ENCODE measurements at places on chromosomes 7 and 10.

DNA sequence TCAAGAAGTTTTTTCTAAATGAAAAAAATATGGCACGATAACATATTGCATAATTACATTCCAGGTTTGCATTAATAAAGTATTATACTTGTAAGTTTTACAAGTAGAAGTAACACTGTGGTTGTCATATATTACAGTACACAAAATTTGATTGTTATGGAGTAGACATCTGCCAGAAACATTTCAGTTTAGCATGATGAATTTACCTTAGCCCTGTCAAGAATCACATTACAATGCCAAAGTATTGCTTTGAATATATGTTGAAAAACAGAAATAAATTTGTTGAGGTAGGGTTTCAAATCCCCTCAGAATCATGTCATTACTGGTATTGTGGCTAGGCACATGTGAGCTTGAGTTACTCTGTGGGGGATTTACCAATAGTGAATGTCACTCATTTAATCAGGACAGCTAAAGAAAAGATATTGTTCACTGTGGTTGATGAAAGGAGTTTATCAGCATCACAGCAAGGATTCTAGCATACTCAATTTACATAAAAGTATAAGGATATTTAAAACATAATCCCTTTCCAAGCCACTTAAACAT, 112.1 kb downstream of the MDFIC start:
- no peak for DNase-seq

DNA sequence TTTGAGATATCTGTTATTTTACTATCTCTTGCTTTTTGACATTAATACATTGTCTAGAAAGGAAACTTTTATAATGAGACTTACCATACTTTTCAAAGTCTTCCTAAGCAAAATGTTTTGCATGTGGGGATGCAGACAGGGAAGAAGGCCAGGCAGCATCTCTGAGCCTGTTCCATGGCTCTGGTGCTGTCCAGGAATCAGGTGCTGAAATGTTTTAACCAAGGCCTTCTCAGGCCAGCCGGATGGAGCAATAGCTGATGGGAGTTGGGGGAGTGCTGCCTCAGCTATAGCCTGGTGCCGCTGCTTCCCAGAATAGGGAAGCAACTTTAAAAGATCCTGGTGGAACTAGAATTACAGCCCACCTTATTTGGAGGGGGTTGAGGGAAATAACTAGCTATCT, 38.5 kb downstream of the CRTAC1 start:
- peak; percentile 58 for DNase-seq

GRCh38 chr10:110286841-110287240, 17.9 kb downstream of the SMNDC1 start:
- no peak for DNase-seq

DNA sequence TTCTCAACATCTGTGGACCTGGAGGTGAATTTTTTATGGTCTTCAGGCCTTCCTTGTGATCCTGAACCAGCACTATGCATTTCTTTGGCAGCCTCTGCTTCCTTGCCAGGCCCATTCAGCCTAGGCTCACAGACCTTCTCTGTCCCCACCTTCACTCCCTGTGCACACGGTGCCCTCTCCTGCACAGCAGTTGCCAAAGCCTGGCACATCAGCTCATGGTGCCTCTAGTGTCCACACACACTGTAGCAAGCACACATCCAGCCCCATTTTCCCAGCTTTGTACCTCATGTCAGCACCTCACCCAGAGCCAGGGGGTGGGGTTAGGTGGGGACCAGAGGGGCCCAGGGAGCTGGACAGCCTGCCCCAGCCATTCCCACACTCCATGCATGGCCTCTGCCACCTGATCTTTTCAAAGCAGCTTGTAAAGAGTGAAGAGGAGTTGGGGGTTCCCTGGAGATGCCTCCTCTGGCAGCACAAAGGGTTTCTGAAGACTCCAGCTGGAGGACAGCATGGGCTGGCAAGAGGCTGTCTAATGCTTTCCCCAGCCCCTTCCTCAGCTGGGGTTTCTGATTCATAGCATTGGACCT, 57.9 kb upstream of the TMEM72 start:
- DNase-seq: no peak

DNA sequence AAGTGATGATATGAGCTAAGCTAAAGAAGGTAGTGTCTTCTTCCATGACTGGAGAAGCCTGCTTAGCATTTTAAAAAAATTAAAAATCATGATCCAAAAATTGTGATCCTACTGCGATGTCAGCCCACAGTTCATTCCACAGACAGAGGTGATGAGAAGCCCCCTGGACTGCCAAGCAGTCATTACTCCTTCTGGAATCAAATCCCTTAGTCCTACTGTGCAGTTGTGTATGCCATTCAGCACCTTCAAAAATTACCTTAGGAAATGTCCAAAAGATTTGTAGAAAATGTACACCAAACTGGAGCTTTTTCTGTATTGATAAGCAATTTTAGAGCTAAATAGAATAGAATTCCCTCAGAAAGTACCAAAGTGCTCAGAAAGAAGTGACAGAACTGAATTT, 283.5 kb upstream of the NFE2L3 start:
- DNase-seq: no peak

- no peak for DNase-seq
Measured at GRCh38 chr7:16455591-16455990, 9.9 kb downstream of the SOSTDC1 start.

DNA sequence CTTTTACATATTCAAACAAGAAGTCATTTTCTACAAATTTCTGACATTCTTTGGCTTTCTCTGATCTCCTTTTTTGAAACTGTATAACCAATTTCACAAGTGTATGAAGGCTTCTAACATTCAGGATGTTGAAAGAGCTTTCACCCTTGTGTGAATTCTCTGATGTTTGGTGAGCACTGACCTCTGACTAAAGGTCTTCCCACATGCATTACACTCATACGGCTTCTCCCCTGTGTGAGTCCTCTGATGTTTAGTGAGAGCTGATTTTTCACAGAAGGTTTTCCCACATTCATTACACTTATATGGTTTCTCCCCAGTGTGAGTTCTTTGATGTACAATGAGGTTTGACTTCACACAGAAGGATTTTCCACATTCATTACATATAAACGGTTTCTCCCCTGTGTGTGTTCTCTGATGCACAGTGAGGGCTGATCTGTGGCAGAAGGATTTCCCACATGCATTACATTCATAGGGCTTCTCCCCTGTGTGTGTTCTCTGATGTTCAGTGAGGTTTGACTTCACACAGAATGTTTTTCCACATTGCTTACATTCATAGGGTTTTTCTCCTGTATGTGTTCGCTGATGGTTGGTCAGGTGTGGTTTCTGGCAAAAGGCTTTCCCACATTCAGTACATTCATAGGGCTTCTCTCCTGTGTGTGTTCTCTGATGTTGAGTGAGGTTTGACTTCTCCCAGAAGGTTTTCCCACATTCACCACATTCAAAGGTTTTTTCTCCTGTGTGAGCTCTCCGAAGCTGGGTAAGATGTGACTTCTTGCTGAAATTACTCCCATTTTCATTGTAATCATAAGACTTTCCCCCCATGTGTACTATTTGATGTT, 25.7 kb downstream of the ZNF248 start:
- no peak for DNase-seq

GRCh38 chr10:34816501-34817002, 1.5 kb upstream of the PARD3 start:
- no peak for DNase-seq

Data from HEK293T (cell line).